Trophoblast cell (in vitro differentiated cells and primary cell): ENCODE measurements at places on chromosomes 1 and 21.

GRCh38 chr1:106296431-106296830 is 760.0 kb upstream of the PRMT6 start:
- H3K4me1 ChIP-seq: no peaks in the 10 kb centered on the region
- no peak overlapping the region for H3K4me3 ChIP-seq
- no peaks in the 10 kb centered on the region for H3K27me3 ChIP-seq

DNA sequence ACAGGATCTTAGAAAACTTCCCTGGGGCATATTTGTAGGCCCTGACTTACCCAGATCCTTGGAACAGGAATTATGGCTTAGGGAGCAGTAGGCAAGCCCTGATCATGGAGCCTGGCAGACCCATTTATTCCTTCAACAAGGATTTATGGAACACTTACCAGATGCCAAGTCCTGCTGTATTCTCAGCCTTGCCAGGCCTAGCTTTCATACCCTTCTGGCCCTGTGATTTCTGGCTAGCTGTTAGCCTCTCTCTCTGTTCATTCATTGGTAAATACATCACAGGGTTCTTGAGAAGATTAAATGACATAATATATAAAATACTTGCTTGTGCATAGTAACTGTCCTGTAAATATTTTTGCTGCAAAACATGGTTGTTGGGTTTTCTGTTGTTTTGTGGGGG is 32.4 kb upstream of the SRP9 start:
- H3K4me1 ChIP-seq: peaks cover 6% of the 10 kb centered on the region
- no peaks in the 10 kb centered on the region for H3K36me3 ChIP-seq
- no peak for DNase-seq
- no peaks in the 10 kb centered on the region for H3K27me3 ChIP-seq

DNA sequence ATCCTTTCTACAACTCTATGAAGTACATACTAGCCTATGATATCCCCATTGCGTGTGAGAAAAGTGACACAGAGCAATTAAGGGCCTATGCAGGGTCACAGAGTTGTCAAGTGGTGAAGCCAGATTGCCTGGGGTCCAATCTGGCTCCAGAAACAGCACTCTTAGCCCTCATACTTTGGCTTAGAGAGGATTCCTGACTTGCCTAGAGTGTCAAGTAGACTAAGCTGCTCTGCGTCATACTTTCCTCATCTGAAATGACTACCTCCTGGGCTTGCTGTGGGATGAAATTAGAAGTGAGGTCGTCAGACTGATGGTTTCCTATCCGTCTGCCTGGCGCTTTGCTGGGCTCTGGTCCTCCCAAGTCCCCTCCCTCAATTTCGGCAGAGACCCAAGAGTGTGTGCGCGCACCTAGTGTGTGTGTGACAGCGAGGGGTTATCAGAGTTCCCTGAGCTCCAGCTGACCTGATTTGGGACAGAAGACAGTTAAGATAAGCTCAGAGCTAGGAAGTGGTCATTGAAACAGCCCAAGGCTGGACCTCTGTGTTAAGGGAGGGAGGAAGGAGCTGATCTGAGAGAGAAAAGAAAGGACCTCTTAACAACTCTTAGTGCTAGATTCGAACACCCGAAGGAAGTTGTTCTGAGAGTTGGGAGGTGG is 5.4 kb upstream of the NUAK2 start:
- H3K4me1 ChIP-seq: peaks cover 18% of the 10 kb centered on the region
- no peak overlapping the region for H3K27ac ChIP-seq
- DNase-seq: no peak

DNA sequence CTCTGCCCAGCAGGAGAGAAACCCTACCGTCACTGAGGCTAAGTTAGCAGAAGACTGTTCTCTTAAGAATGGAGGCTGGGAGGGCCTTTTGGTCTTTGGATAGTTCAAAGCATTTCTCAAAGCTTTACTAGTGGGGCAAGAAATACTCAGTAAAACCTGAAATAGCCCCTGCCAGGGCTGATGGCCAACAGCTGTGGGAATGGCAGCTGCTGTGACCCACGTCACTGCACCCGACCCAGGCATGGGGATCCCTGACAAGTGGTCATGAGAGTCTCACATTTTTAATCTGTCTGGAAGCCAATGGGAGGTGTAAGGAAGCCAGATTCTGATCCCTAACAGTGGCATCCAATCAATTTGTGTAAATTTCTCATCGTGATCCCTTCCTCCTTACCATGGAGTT is 44.5 kb upstream of the ENAH start:
- no peak overlapping the region for H3K27ac ChIP-seq
- no peaks in the 10 kb centered on the region for H3K27me3 ChIP-seq
- peaks cover 10% of the 10 kb centered on the region for H3K4me1 ChIP-seq
- no peaks in the 10 kb centered on the region for H3K36me3 ChIP-seq
- H3K4me3 ChIP-seq: no peak overlapping the region

DNA sequence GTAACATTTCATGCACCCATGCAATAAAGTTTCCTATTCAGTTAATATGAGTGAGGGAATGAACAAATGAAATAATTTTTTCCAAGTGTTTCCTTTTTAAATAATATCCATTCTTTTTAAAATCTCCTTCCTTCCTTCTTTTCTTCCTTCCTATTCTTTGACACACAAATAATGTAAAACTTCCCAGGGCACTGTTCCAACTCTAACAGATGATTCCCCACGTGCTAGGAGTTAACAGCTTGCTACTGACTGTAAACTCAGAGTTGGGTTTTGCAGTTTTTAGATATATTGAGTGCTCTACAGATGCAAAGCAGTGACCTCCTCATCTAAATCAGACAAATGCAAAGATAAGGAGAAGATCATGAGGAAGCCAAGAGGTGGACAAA is 54.0 kb upstream of the POU2F1 start:
- peak overlapping the region; percentile 97 for H3K27ac ChIP-seq
- H3K27me3 ChIP-seq: no peaks in the 10 kb centered on the region
- peaks cover 12% of the 10 kb centered on the region for H3K4me1 ChIP-seq
- no peak for DNase-seq

- peak within 1 kb of the TSS; percentile 92 for H3K4me3 ChIP-seq
- peak; percentile 100 for DNase-seq
- H3K4me1 ChIP-seq: no peaks in the 10 kb centered on the region
- peak within 1 kb of the TSS; percentile 94 for H3K27ac ChIP-seq
- H3K27me3 ChIP-seq: no peaks in the 10 kb centered on the region
Measured at GRCh38 chr1:15847100-15847892, at the start of gene SPEN. SPEN (plus strand) TSS chr1:15847707; CDS start chr1:15848068, 361 bp downstream.

DNA sequence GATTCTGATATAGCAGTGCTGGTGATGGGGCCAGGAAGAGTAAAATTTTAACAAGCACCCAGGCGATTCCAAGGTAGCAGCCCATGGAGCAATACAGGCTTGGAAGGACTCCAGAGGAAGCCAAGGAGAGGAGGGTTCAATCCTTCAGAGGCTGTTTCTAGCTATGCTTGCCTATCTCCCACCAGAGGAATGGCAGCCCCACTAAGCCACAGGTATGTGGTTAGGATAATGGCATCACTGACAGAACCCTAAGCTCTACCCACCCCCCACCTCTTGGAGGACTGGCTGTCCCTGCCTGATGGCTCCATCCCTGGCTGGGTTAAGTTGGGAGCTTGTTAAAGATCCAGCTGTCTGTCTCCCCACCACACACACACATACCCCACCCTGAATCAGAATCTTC is 19.3 kb upstream of the PTAFR start:
- peaks cover 22% of the 10 kb centered on the region for H3K36me3 ChIP-seq
- H3K27me3 ChIP-seq: no peaks in the 10 kb centered on the region
- H3K4me1 ChIP-seq: peaks cover 10% of the 10 kb centered on the region

DNA sequence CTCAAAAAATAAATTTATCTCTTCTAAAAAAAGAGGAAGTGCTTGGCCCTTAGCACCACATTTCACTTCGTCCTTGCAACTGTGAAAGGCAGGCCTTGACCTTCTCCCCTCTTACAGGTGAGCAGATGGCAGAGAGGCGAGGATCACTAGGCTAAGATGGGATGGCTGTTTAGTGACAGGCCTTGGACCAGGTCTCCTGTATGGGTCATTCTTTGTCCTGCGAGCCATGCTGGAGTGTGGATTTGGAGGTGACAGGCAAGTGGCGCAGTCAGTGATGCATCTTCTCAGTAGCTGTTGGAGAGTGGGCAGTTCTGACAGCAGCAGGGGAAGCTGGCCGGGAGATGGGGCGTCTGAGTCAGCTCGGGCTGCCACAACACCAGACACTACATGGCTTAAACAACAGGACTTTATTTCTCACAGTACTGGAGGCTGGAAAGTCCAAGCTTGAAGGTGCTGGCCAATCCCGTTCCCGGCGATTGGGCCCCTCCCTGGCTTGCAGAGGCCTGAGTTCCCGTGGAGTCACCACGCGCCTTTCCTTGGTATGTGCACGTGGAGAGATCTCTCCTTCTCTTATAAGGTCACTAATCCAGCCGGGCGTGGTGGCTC is 16.5 kb downstream of the SLC27A3 start:
- H3K36me3 ChIP-seq: no peaks in the 10 kb centered on the region
- H3K27ac ChIP-seq: no peak overlapping the region
- H3K4me3 ChIP-seq: no peak overlapping the region
- H3K4me1 ChIP-seq: no peaks in the 10 kb centered on the region

DNA sequence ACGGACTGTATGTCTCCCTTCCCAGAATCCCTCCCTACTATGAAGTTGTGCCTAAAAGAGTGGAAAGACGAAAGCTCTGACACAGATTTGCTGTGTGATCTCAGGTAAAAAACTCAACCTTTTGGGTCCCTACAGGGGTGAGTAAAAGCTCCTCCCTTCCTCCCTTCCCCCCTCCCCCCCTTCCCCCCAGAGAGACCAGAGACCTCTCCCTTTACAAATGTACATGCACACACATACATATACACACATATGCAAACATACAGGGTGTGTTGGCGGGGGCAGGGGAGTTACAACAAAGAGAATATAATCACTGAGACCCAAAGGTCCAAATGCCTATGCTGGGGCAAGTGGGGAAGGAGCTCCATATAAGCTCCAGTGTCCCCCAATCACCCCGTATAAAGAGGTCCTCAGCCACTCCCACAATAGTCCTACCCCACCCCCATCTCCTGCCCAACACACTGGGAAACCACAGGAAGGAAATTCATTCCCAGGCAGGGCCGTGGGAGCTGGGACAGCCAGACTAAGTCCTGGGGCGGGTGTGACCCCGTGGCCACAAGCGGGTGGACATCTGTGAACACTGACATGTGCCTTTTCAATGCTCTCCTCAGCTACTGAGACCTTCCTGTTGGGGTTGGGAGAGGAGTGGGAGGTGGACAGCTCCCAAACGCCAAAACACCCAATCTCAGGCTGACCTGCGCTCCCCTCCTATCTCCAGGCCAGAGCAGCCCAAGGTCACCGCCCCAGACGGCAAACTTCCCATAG is 2.0 kb downstream of the MEF2D start:
- DNase-seq: no peak
- peaks cover 2% of the 10 kb centered on the region for H3K36me3 ChIP-seq
- H3K27me3 ChIP-seq: no peaks in the 10 kb centered on the region
- peak overlapping the region; percentile 54 for H3K4me3 ChIP-seq

DNA sequence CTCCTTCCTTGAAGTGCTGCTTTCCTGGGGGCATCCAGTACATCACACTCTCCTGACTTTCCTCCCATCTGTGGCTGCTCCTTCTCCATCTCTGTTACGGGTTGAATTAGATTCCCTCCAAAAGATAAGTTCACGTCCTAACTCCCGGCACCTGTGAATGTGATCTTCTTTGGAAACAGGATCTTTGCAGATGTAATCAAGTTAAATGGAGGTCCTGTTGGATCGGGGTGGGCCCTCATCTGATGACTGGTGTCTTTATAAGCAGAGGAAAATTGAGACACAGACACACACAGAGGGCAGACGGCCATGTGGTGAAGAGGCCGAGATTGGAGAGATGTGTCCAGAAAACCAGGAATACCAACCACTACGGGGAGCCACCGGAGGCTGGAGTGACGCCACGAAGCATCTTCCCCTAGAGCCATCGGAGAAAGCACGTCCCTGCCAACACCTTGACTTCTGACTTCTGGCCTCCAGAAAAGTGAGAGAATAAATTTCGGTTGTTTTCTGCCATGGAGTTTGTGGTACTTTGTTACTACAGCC is 36.0 kb downstream of the ZBTB18 start:
- H3K36me3 ChIP-seq: no peaks in the 10 kb centered on the region
- DNase-seq: no peak
- H3K4me1 ChIP-seq: no peaks in the 10 kb centered on the region
- no peak overlapping the region for H3K4me3 ChIP-seq
- H3K27ac ChIP-seq: no peak overlapping the region

- no peak overlapping the region for H3K4me3 ChIP-seq
- DNase-seq: no peak
- peaks cover 25% of the 10 kb centered on the region for H3K36me3 ChIP-seq
- no peaks in the 10 kb centered on the region for H3K27me3 ChIP-seq
- no peak overlapping the region for H3K27ac ChIP-seq
Measured at GRCh38 chr1:225870911-225871310, 11.3 kb downstream of the TMEM63A start.

- no peaks in the 10 kb centered on the region for H3K27me3 ChIP-seq
- H3K36me3 ChIP-seq: no peaks in the 10 kb centered on the region
Measured at GRCh38 chr1:94315552-94316116, 78.2 kb upstream of the ARHGAP29 start.

GRCh38 chr21:46266946-46267345 is 18.5 kb downstream of the MCM3AP start:
- H3K36me3 ChIP-seq: peaks cover 69% of the 10 kb centered on the region
- DNase-seq: no peak
- H3K4me3 ChIP-seq: no peak overlapping the region
- no peak overlapping the region for H3K27ac ChIP-seq

DNA sequence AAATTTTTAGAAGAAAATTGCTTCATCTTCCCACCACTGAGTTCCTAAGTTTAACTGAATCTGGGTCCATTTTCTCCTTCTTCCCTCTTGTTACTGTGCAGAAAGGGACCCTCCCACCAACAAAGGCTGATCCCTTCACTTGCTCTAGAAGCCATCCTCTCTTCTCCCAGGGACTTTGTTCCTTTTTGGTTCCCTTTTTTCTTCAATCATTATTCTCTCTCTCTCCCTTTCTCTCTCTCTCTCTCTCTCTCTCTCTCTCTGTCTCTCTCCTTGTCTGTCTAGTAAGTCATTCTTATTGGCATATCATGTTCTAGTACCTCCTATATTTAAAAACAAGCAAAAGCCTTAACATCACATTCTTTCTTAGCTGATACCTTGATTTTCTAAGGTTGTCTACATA is 31.7 kb upstream of the GADD45A start:
- no peak overlapping the region for H3K4me3 ChIP-seq
- no peaks in the 10 kb centered on the region for H3K36me3 ChIP-seq
- no peaks in the 10 kb centered on the region for H3K4me1 ChIP-seq
- no peak for DNase-seq

GRCh38 chr1:9444532-9444931 is 94.7 kb upstream of the SLC25A33 start:
- peak overlapping the region; percentile 100 for H3K27ac ChIP-seq
- H3K27me3 ChIP-seq: no peaks in the 10 kb centered on the region
- no peaks in the 10 kb centered on the region for H3K36me3 ChIP-seq
- H3K4me3 ChIP-seq: no peak overlapping the region
- peaks cover 48% of the 10 kb centered on the region for H3K4me1 ChIP-seq
